DMS79 treated with DMSO at 0.1 percent for 48 hours (cell line): ENCODE measurements at places on chromosomes 4 and X.

DNA sequence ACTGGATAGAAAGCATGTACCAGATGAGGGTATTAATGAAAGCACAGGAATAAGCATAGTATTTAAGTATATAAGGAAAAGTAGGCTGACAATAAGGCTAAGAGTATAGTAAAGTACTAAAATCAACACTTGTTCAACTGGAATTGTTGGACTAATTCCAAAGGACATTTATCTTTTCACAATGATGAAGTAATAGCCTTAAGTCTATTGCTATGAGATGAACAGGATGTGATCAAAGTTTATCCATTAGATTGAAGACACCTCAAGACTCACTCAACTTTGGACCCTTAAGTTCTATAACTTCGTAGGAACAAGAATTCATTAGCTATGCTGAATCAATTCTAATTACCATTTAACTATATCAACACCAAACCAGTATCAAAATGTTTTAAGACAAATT, 7.6 kb downstream of the MAD2L1 start:
- DNase-seq, result no peak

DNA sequence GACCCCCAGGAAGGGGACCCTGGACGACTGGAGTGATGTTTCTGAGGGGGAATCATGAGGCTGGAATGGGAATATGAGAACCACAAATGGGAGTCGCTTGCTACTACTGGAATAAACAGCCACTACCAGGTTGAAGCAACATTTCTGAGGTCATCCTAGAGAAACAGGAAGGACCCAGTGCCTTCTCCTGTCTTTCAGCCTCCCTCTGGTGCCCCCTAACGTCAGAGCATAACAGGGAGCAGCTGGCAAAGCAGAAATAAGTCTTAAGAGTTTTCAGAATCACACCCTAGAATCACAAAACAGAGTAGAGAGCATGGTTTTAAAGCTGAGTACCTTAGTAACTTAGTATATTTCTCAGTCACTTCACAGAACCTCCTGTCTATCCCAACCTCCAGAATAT, 347.8 kb upstream of the PITX2 start:
- no peak for DNase-seq

DNA sequence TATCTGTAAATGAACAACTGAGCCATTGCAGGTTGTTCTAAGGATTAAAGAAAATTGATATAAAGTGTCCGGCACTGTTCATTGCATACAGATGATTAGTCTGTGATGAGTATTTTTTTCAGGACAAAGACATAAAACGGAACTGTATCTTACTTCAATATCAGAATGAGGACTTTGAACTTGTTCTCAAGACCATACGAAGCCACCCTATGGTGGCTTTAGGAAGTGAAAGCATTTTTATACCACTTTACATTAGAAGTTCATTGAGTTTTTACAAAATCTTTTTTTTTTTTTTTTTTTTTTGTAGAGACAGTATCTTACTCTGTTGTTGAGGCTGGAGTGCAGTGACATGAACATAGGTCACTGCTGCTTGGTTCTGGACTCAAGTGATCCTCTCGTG, 45.2 kb upstream of the TRIM2 start:
- DNase-seq, result no peak

GRCh38 chrX:38028300-38028699, 21.9 kb downstream of the SYTL5 start:
- DNase-seq, result no peak

DNA sequence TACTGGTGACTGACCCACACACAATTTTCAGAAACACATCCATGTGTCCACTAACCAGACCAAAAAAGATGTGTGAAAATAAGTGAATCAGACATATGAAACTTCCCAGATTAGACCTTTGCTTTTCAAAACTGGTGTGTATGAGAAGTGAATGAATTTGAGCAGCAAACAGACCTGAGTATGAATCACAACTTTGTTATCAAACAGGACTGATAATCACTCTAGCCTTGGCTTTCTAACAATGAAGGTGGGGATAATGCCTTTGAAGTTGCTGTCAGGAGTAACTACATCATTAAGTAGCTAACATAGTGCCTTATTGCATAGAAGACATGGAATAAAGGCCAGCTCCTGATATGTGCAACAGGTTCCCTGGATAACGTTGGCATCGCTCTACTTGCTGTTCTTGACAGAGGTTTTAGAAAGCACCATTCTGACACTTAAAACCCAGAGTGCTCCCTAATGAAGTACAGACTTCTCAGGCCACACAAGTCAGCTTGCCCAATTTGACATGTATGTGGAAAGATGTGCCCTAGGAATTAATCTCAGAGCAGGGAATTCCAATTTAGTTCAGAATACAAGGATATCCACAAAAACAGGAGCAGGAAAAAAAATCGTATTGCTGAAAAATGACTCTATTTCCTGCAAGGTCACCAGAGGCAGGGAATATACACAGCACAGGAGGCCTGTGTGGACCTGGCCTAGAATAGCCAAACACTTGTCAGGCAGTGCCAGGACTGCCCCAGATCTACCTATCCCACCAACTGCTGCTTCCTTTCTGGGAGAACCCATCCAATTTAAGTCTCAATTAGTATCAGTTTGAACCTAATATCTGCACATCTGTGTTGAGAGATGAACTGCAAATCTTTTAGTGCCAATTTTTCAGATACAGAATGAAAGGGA, 87.7 kb downstream of the MAML3 start:
- DNase-seq, result no peak

- DNase-seq, result no peak
These were observed 9.5 kb downstream of the OGT start for GRCh38 chrX:71542411-71542810.

DNA sequence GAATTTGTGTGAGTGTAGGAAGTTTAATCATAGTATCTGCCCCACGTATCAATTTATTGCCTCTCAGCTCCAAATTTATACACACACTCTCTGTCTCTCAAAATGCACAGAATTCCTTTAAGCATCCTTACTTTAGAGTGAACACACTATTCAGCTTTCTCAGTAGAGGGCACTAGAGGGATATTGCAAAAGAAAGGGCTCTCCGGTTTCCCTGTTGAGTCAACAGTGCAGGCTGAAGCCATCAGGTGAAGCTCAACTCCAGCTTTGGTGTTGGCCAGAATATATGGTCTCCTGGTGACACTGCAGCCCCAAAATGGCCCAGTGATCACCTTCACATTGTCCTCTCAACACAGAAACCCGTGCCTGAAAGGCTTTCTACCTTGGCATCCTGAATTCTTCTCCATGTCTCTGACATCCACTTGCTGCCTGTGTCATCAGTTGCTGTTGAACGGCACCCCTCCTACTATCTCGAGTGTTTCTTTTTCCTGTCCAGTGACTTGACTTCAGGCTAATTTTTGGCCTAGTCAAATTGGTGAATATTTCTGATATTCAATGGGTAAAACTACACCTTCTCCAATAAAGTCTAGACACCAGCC, 670.5 kb downstream of the GABRG1 start:
- no peak for DNase-seq
